ENCODE measurements at places on chromosomes 7 and 10.

DNA sequence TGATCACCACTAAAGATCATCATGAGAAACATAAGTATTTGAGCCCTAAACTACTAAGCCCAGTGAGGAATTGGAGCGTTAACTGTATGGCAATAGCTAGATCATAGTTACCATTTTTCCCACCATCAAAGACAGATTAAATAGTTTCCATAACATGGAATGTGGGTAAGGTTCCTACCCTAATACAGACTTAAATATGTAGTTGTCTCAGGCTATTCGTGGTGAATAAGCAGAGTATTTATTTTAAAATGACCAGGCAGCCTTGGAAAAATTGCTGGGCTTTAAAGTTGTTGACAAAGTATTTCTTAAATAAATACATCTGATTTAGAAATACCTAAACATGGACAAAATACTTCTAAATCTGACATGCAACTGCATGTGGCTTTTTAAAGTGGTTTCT lies 106.8 kb downstream of the NT5C2 start:
- DNase-seq, result no peak

DNA sequence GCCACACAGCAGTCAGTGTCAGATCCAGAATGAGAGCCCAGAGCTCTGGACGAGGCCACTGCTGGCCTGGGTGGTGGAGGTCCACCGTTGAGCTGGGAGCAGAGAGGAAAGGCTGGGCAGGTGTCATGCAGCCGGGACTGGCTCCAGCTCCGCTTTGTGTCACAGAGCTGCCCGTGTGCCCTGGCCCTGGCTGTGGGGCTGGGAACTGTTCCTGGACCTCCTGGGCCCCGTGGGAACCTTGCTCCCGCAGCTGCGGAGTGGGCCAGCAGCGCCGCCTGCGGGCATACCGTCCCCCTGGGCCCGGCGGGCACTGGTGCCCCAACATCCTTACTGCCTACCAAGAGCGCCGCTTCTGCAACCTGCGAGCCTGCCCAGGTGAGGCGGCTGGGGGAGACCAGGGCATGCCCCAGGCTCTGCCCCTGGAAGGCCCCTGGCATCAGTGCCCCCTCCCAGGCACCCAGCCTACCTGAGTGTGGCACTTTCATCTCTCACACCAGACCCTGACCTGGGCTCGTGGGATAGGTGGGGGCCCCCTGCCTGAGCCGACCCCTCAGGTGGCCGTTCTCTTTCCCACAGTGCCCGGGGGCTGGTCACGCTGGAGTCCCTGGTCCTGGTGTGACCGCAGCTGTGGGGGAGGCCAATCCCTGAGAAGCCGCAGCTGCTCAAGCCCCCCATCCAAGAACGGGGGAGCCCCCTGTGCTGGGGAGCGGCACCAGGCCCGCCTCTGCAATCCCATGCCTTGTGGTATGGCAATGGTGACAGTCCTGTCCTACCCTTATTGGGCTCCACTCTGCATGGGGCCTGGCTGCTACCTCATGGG lies 18.8 kb upstream of the ZNF862 start:
- DNase-seq, result no peak

GRCh38 chr7:55129541-55130394 lies 111.0 kb downstream of the EGFR start:
- no peak for DNase-seq

DNA sequence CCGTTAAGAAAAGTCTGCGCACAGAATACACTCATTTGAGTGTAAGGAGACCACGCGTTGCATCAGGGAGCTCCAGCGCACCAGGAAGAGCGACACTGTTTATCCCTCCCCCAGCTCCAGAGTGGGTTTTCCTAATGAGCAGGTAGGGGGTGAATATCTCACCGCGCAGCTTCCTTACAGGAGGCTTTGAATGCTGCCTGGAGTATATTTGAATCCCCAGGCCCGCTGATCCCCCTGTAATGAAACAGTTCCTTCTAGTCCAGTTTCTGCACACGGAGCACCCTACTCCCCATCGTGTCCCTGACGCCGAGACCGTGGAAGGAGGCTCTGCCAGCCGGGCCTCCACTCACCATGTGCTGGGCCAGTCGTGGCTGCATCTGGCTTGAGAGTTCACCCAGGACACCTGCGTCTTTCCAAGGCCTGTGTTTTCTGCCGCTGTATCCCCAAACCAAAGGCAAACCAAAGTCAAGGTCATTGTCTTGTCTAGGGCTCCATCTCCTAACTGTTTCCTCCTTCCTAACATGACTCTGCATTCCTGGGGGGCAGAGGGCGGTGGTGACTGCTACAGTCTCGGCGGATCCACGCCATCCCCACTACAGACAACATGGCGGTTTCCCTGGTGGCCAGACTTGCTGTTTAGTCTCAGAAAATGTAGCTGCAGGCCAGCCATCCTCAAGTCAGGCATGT lies 167.8 kb downstream of the USP6NL start:
- DNase-seq, result no peak

GRCh38 chr7:70383066-70383782 lies 748.7 kb upstream of the GALNT17 start:
- no peak for DNase-seq
